Caki2 (cell line): ENCODE measurements at places on chromosomes 6 and 20. TPM values are rescaled to one million over a fixed set of nuclear protein-coding genes. Genes with fewer than 3 reads are reported as not detected.

Gene ID4
- total RNA-seq, result 69.8 and 73.3 TPM in 2 replicates

Gene PLCB4
- 10.0 and 28.0 TPM in 2 replicates for total RNA-seq

Gene CDSN
- total RNA-seq, result not detected in 2 replicates

Gene CD164
- total RNA-seq, result 86.0 and 86.6 TPM in 2 replicates

Gene PDYN
- not detected in 2 replicates for total RNA-seq
